Gastroesophageal sphincter (tissue), 4 donors: ENCODE measurements at places on chromosomes 6 and 20. TPM values are rescaled to one million over a fixed set of nuclear protein-coding genes. Genes with fewer than 3 reads are reported as not detected.

Gene DNMT3B
- total RNA-seq, result 0.47 TPM

Gene MEP1A
- total RNA-seq, result not detected

Gene SOX18
- 4.4 TPM for total RNA-seq

Gene MUC21
- total RNA-seq, result 1.0 TPM

Gene CYP24A1
- not detected for total RNA-seq

Gene JAG1
- 46.1 TPM for total RNA-seq

Gene CLPSL2
- total RNA-seq, result not detected

Gene NMBR
- not detected for total RNA-seq

Gene FNDC11
- total RNA-seq, result not detected

Gene MCHR2
- not detected for total RNA-seq

Gene PRDM13
- not detected for total RNA-seq
